ENCODE measurements at places on chromosomes 2 and 18.

DNA sequence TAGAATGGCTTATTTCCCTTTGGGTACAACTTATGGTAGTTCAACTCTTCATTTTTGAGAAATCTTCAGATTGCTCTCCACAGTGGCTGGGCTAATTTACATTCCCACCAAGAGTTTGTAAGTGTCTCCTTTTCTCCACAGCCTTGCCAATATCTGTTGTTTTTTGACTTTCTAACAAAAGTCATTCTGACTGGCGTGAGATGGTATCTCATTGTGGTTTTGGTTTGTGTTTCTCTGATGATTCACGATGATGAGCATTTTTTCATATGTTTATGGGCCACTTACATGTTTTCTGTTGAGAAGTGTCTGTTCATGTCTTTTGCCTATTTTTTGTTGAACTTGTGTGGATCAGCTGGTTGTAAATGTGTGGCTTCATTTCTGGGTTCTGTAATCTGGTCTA lies 871.0 kb downstream of the EPHA4 start:
- H3K27ac ChIP-seq = no peak overlapping the region
- DNase-seq = no peak
- no peak overlapping the region for H3K4me3 ChIP-seq

DNA sequence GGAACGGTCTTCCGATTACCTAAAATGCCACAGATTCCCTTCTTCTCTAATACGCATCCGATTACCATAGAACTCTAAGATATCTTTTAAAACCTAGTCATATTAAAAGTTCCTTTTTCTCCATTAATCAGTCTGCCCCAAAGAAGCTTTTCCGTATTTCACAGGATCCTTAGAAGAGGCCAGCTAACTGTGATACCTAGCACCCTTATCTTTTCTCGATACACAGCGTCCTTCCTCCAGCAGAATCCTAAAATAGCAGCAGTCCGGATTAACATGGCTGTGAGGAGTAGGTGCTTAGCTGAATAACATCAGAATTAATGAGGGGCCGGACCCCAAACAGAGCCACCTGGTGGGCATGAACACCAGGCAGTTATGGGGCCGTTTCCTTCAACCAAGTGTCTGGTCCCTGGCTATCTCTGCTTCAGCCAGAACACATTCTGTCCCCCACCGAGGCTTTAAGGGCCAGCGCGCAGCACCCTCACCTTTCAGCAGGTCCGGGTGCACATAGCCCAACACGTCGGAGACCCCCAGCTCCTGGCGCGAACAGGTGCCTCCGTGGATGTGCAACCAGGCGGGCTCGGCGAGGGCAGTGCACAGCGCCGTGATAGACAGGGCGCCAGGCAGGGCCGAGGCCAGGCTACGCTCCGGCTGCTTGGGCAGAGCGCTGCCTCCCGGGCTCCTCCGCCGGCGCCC lies 995 bp downstream of the TMEM127 start:
- DNase-seq = no peak
- H3K4me3 ChIP-seq = peak overlapping the region; percentile 95
- H3K27me3 ChIP-seq = no peaks in the 10 kb centered on the region
- H3K4me1 ChIP-seq = peaks cover 66% of the 10 kb centered on the region
- peaks cover 62% of the 10 kb centered on the region for H3K36me3 ChIP-seq

- no peaks in the 10 kb centered on the region for H3K36me3 ChIP-seq
- no peaks in the 10 kb centered on the region for H3K27me3 ChIP-seq
- H3K4me3 ChIP-seq = peak overlapping the region; percentile 6
- H3K4me1 ChIP-seq = no peaks in the 10 kb centered on the region
Observed at GRCh38 chr18:58438958-58439300, 190.0 kb downstream of the ALPK2 start.

DNA sequence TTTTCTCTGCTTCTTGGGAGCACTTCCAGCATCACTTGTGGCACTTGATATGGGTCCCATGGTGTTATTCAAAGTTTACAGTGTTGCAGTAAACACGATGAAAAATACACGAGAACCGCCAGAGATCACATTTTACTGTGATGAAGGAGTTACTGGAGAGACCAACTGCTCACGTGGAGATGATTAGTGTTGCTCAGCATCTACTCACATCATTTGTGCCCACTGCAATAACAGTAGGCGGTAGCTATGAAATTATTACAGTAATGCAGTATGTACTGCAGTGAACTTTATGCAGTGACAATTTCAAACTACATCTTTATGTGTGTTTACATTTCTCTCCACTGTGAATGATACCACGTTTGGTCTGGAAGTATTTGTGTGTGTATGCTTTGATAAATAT lies 93.5 kb downstream of the SLC4A3 start:
- H3K4me1 ChIP-seq = peaks cover 26% of the 10 kb centered on the region
- H3K36me3 ChIP-seq = no peaks in the 10 kb centered on the region
- DNase-seq = no peak
- no peak overlapping the region for H3K4me3 ChIP-seq
- no peak overlapping the region for H3K27ac ChIP-seq
- H3K27me3 ChIP-seq = no peaks in the 10 kb centered on the region

DNA sequence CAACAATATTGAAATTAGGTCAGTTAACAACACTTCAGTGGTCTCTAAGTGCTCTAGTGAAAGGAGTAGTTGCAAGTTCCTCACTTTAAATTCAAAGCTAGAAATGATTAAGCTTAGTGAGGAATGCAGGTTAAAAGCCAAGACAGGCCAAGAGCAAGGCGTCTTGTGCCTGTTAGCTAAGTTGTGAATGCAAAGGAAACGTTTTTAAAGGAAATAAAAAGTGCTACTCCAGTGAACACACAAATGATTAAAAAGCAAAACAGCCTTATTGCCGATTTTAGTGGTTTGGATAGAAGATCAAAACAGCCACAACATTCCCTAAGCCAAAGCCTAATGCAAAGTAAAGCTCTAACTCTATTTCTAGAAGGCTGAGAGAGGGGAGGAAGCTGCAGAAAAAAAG lies 44.7 kb downstream of the ANTXR1 start:
- DNase-seq = no peak
- H3K27ac ChIP-seq = no peak overlapping the region

- no peaks in the 10 kb centered on the region for H3K4me1 ChIP-seq
- no peak for DNase-seq
- H3K27me3 ChIP-seq = no peaks in the 10 kb centered on the region
- H3K36me3 ChIP-seq = no peaks in the 10 kb centered on the region
- no peak overlapping the region for H3K4me3 ChIP-seq
Observed at GRCh38 chr2:205800224-205800623, 117.9 kb downstream of the NRP2 start.

DNA sequence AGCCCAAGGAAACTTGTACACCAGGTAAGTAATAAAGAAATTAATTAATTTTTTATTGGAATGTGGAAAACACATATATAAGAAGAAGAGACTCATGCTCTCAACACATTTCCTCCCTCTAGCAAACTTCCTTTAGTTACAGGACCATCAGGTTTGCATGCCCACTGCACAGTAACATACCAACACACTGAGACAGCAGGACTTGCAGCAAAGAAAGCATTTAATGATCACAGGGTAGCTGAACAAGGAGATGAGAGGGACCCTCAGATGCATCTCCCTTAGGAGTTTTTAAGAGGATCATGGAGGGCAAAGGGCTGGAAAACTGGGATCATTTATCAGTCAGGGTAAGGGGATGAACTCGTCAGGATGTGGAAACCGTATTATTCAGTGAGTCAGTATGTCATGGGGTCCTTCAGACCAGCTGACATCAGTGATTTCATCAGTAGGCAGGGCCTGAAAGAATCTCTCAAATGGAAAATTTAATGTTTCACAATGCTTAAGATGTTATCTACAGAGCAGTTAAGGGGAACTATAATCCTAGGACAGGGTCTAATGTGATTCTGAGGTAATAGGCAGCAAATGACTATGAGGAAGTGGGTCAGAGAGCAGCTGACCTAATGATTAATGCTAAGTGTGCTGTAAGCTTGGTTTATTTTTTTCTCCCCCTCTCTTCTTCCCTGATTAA lies 193.8 kb upstream of the RND3 start:
- peak; percentile 8 for DNase-seq
- H3K4me3 ChIP-seq = no peak overlapping the region
- H3K36me3 ChIP-seq = no peaks in the 10 kb centered on the region
- H3K27ac ChIP-seq = no peak overlapping the region

DNA sequence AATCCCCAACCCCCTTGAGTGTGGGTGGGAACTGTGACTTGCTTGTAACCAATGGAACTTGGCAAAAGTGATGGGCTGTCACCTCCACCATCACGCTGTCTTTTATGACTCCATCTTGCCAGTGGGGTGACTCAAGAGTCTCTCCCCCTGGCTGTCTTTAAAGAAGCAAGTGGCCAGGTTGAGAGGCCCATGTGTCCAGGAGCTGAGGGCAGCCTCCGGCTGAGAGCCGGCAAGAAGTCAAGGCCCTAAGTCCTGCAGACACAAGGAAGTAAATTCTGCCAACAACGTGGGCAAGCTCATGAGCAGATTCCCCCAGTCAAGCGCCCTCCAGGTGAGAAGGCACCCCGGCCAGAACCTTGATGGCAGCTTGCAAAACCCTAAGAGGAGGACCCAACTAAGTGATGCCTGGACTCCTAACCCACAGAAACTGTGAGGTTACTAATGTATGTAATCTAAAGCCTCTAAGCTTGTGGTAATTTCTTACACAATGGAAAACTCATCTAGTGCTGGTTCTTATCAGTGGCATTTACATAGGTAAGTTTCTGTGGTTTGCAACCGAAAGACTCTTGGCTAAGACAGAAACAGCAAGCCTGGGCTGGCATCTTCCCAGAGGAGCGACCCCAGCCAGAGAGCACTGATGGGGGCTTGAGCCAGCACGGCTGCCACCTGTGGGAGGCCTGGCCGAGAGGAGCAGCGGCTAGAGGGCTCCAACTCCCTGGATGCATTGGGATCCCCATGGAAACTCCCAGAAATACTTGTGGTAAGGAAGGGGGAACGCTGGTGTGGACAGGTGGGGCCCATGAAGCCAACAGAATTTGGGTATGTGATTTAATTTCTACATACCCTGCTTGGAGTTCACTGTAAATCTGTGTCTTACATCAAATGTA lies 49.3 kb downstream of the CIB4 start:
- no peak overlapping the region for H3K27ac ChIP-seq
- H3K27me3 ChIP-seq = no peaks in the 10 kb centered on the region
- no peaks in the 10 kb centered on the region for H3K4me1 ChIP-seq
- no peak for DNase-seq
- H3K36me3 ChIP-seq = no peaks in the 10 kb centered on the region

DNA sequence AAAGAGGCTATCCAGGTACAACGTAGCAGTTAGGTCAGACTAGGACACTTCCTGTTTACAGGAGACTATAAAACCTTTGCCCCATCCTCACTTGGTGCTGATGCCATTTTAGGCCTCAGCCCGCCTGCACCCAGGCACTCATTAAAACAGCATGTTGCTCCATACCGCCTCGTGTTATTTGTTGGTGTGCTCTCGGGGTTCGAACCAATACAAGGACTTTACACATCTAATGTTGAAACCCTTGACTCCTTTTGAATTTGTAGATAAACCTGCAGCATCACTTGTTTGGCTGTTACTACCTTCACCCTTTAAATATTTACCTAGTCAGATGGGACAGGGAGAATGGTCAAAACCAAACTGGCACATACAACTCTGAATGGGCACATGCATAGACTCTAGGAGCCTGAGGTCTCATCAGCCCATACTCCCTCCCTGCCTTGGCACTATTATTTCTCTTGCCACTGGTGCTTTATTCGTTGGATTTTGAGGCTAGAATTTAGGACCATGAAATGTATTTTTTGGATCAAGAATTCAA lies 40.9 kb upstream of the CHST9 start:
- no peak for DNase-seq
- H3K4me1 ChIP-seq = no peaks in the 10 kb centered on the region
- no peaks in the 10 kb centered on the region for H3K27me3 ChIP-seq
- no peak overlapping the region for H3K4me3 ChIP-seq

DNA sequence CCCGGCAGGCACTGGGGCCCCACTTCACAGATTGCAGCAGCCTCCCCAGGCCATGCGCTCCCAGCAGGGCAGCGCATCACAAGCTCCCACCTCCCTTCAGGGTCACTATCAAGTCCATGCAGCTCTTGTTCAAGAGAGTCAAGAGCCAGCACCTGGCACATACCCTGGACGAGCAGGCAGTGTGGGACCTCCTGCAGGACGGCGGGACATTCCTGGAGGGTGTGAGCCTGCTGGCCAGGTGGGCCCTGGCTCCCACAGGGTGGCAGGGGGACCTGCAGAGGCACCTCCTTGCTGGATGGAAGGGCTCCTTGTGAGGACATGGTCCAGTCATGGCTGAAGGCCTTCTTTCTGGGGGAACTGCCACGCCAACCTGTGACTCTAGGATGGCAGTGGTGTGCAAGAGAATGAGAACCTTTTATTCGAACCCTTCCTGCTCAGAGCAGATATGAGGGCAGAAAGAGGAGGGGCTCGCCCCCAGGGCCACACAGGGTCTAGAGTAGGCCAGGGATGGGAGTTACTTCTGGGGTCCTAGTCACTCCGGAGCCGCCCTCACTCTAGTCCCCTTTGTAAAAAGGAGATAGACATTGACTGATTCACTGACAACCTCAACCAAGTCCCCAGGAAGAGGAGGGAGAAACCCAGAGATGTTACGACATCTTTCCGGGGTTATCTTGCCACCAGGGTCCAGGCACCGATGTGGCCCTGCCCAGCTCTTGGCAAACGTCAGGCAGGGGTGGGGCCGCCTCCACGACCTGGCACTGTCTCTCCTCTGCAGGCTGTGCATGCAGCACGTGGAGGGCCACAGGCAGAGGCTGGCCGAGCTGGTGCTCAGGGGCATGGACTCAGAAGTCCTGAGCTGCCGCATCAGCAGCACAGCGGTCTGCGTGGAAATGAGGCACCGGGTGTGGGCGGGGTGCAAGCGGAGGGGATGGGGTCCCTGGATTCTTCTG lies 31.3 kb downstream of the HJURP start:
- no peaks in the 10 kb centered on the region for H3K36me3 ChIP-seq
- no peak overlapping the region for H3K4me3 ChIP-seq
- H3K4me1 ChIP-seq = peaks cover 8% of the 10 kb centered on the region
- H3K27ac ChIP-seq = no peak overlapping the region
- no peak for DNase-seq

- no peaks in the 10 kb centered on the region for H3K4me1 ChIP-seq
- no peak overlapping the region for H3K27ac ChIP-seq
- H3K4me3 ChIP-seq = no peak overlapping the region
Observed at GRCh38 chr2:171627412-171627811, 59.9 kb upstream of the DYNC1I2 start.

- H3K4me3 ChIP-seq = no peak overlapping the region
- H3K4me1 ChIP-seq = peaks cover 31% of the 10 kb centered on the region
- H3K27me3 ChIP-seq = no peaks in the 10 kb centered on the region
- H3K27ac ChIP-seq = no peak overlapping the region
- DNase-seq = no peak
- no peaks in the 10 kb centered on the region for H3K36me3 ChIP-seq
Observed at GRCh38 chr2:8840475-8841091, 3.2 kb upstream of the KIDINS220 start.
